Uterus (tissue), 4 donors: ENCODE measurements at places on chromosomes 2 and 18. TPM values are rescaled to one million over a fixed set of nuclear protein-coding genes. Genes with fewer than 3 reads are reported as not detected.
A peak's percentile ranks its signal among the peaks of the same experiment; 100 is the strongest.

DNA sequence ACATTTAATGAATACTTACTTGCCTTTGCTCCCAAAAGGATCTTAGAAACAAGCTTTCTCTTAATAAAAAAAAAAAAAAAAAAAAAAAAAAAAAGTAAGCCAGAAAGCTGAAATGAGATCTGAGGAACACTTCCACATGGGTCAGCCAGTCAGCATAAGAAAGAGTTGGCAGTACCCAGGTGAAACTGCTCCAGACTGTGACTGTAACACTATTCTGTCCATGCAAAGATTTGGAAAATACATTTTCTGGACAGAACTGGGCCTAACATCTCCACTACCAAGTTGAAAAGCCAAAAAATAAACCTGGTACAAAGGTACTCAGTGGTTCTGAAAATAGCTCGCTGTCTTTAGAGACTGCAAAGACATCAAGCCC lies 135.7 kb downstream of the THADA start:
- H3K27me3 ChIP-seq = no peaks in the 10 kb centered on the region
- peak overlapping the region; percentile 78 for H3K27ac ChIP-seq
- no peak overlapping the region for H3K4me3 ChIP-seq
- no peaks in the 10 kb centered on the region for H3K36me3 ChIP-seq

DNA sequence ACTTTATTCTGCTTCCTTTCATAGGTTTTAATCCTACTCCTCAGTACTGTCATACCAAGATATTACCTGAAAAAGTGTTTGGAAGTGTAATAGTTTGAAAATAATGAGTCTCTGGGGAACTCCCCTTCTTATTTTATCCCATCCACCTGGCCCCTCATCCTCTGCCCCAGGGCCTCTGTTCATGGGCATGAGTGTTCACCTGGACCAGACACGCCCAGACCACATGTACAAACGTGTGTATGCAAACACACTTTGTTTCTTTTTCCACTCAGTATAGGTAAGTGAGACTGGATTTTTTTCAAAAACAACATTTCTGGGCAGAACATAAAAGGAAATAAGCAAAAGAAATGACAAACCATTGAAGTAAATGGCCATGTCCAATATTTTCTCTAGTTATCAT lies 62.1 kb upstream of the THSD7B start:
- H3K27ac ChIP-seq = no peak overlapping the region
- DNase-seq = no peak
- no peaks in the 10 kb centered on the region for H3K27me3 ChIP-seq
- no peaks in the 10 kb centered on the region for H3K36me3 ChIP-seq
- no peak overlapping the region for H3K4me3 ChIP-seq

- no peak overlapping the region for H3K4me3 ChIP-seq
- H3K27ac ChIP-seq = no peak overlapping the region
- no peaks in the 10 kb centered on the region for H3K27me3 ChIP-seq
- H3K4me1 ChIP-seq = no peaks in the 10 kb centered on the region
- H3K36me3 ChIP-seq = no peaks in the 10 kb centered on the region
Measured at GRCh38 chr2:111667542-111668273, 216.3 kb downstream of the ANAPC1 start.

DNA sequence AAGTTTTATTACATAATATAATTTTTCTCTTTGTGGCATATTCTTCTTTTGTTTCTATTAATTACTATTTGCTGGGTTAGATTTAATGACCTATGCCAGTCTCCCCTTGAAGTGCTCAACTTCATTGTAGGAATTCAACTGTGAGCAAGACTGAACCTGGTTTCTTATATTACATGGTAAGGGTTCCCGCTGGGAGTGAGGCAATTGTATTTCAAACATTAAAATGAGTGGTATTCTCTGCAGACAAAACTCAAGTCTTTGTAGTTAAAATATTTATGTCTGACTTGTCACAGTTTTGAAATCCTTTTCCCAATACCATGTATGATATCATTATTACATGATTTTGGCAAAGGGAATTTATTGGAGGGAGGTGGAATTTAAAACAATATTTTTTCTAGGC lies 278.7 kb downstream of the GULP1 start:
- H3K4me1 ChIP-seq = no peaks in the 10 kb centered on the region
- H3K4me3 ChIP-seq = no peak overlapping the region
- no peak overlapping the region for H3K27ac ChIP-seq

- no peak overlapping the region for H3K27ac ChIP-seq
- no peak for DNase-seq
- no peaks in the 10 kb centered on the region for H3K4me1 ChIP-seq
- no peaks in the 10 kb centered on the region for H3K27me3 ChIP-seq
Measured at GRCh38 chr2:209965723-209966122, 36.7 kb upstream of the RPE start.

- no peaks in the 10 kb centered on the region for H3K36me3 ChIP-seq
- H3K27ac ChIP-seq = no peak overlapping the region
- no peak for DNase-seq
Measured at GRCh38 chr2:65199166-65199565, 28.5 kb upstream of the ACTR2 start.

GRCh38 chr18:70037431-70038061 lies 89.9 kb upstream of the CD226 start:
- DNase-seq = no peak
- no peaks in the 10 kb centered on the region for H3K4me1 ChIP-seq
- H3K4me3 ChIP-seq = no peak overlapping the region
- no peaks in the 10 kb centered on the region for H3K36me3 ChIP-seq
- no peaks in the 10 kb centered on the region for H3K27me3 ChIP-seq

GRCh38 chr2:195408196-195408595 lies 248.8 kb upstream of the SLC39A10 start:
- DNase-seq = no peak
- H3K27me3 ChIP-seq = no peaks in the 10 kb centered on the region
- H3K4me1 ChIP-seq = no peaks in the 10 kb centered on the region
- no peak overlapping the region for H3K27ac ChIP-seq

DNA sequence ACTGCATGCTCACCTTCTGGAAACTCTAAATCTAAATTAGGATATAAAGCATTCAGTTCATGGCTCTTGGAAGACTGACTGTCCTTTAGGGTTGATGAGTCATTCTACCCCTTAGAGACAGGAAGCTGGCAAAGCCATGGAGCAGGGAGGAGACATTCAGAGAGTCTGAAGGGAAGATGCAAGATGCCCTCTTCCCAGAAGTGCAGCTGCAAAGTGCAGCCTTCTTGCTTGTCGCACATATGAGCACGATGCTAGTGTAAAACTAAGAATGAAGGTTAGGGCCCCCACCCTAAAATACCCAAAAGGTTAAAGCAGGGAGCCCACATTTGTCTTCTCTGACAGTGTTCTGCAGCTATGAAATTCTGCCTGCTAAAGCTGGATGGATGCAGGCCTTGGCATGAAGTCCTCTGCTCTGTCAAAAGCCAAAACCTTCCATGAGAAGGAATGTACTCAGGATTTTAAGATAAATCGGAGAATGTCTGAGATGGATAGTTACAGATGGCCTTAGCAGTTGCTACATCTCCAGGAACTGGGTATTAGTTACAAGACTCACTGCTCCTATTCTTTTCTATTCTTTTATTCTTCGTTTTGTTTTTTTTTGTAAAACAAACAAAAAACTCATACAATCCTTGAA lies 89.7 kb downstream of the POLE4 start:
- no peak for DNase-seq
- no peak overlapping the region for H3K4me3 ChIP-seq
- no peak overlapping the region for H3K27ac ChIP-seq
- H3K36me3 ChIP-seq = no peaks in the 10 kb centered on the region
- H3K4me1 ChIP-seq = peaks cover 6% of the 10 kb centered on the region

DNA sequence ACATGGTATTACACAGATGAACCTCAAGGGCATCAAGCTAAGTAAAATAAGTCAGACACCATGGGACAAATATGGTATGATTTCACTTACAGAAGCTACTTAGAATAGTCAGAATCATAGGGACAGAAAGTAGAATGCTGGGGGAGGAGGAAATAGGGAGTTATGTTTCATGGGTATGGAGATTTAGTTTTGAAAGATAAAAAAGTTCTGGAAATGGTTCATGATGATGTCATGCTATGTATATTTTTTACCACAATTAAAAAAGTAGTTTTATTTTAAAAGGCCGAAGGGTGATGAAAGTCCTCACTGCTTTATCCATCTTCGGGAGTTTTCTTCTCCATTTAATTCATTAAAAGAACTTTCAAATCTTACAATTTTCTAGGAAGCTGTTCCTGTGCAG lies 181.9 kb downstream of the CALCRL start:
- no peak overlapping the region for H3K4me3 ChIP-seq
- H3K4me1 ChIP-seq = no peaks in the 10 kb centered on the region
- DNase-seq = no peak
- H3K27me3 ChIP-seq = no peaks in the 10 kb centered on the region
- no peaks in the 10 kb centered on the region for H3K36me3 ChIP-seq
- no peak overlapping the region for H3K27ac ChIP-seq

GRCh38 chr18:47287911-47288585 lies 36.6 kb upstream of the SKOR2 start:
- no peaks in the 10 kb centered on the region for H3K36me3 ChIP-seq
- no peak overlapping the region for H3K4me3 ChIP-seq
- H3K27me3 ChIP-seq = no peaks in the 10 kb centered on the region
- H3K27ac ChIP-seq = no peak overlapping the region
- no peaks in the 10 kb centered on the region for H3K4me1 ChIP-seq

DNA sequence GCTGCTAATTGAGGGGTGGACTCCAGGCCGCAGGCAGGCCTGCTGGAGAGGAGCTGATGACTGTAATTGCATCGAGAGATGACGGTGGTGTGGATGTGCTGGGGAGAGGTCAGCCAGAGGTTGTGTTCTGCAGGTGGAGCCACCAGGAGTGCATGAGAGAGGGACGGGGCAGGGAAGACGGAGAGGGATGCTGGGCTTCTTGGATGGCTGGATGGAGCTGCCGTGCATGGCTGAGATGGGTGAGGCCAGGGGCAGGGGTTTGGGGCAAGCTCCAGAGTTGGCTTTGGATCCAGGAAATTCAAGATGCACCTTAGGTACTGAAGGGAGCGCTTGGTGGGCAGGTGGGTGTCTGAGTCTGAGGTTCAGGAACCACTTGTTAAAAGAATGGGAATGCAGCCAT lies 77.2 kb downstream of the SH3BP4 start:
- no peaks in the 10 kb centered on the region for H3K4me1 ChIP-seq
- no peaks in the 10 kb centered on the region for H3K27me3 ChIP-seq
- H3K36me3 ChIP-seq = no peaks in the 10 kb centered on the region
- no peak overlapping the region for H3K4me3 ChIP-seq
- no peak for DNase-seq

GRCh38 chr2:127093648-127094210 lies 13.2 kb downstream of the BIN1 start:
- no peaks in the 10 kb centered on the region for H3K4me1 ChIP-seq
- H3K4me3 ChIP-seq = no peak overlapping the region
- peak overlapping the region; percentile 51 for H3K27ac ChIP-seq
- H3K36me3 ChIP-seq = no peaks in the 10 kb centered on the region
- no peaks in the 10 kb centered on the region for H3K27me3 ChIP-seq

CAD gene
- total RNA-seq = 47.2 TPM

REG1B gene
- total RNA-seq = not detected

FLACC1 gene
- not detected for total RNA-seq

IGFBP5 gene
- total RNA-seq = 2,812 TPM

PTH2R gene
- not detected for total RNA-seq
